ENCODE measurements at places on chromosomes 5 and 9.
A peak's percentile ranks its signal among the peaks of the same experiment; 100 is the strongest.

- H3K4me3 ChIP-seq = no peak overlapping the region
- no peaks in the 10 kb centered on the region for H3K36me3 ChIP-seq
- no peak overlapping the region for H3K27ac ChIP-seq
Observed at GRCh38 chr9:134732392-134733110, 90.9 kb downstream of the COL5A1 start.

GRCh38 chr5:14778792-14779070 is 92.8 kb downstream of the ANKH start:
- H3K4me1 ChIP-seq = peaks cover 17% of the 10 kb centered on the region
- H3K27ac ChIP-seq = no peak overlapping the region
- H3K4me3 ChIP-seq = no peak overlapping the region
- no peaks in the 10 kb centered on the region for H3K27me3 ChIP-seq

GRCh38 chr5:38808666-38809343 is 37.0 kb upstream of the OSMR start:
- DNase-seq = no peak
- H3K4me1 ChIP-seq = peaks cover 41% of the 10 kb centered on the region
- H3K4me3 ChIP-seq = no peak overlapping the region
- no peak overlapping the region for H3K27ac ChIP-seq
- H3K36me3 ChIP-seq = no peaks in the 10 kb centered on the region

DNA sequence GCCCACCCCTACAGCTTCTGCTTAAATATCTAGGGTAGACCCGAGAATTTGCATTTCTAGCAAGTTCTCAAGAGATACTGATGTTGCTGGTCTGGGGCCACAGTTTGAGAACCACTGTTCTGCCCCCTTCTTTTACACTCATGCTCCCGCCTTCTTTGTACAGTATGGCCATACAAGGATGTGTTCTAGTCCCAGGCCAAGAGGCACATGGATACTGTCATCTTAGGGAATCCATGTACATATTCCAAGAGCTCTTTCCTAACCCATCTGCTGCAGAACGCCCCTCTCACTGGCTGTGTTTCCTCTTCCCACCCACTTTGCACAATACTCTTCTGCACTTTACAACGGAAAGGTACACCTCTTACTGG is 44.4 kb downstream of the FGF18 start:
- H3K27ac ChIP-seq = no peak overlapping the region
- H3K4me1 ChIP-seq = no peaks in the 10 kb centered on the region
- no peak for DNase-seq
- no peaks in the 10 kb centered on the region for H3K36me3 ChIP-seq

DNA sequence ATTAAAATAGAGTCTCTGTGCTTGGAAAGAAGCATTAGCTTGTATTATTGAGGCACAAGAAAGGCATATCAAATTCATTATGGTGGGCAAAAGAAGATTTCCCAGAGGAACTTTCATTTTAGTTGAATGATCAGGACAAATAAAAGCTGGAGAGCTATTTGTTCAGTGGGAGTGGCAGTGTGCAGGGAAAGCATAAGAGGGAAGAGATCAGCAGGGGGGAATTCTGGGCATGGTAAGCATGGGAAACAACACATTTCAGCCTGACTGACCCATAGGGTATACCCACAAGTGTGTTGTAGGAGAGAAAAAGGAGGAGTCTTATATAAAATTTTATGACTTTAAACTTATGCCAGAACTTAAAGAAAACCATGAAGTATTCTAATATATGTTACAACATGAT is 167.7 kb upstream of the RASA1 start:
- no peaks in the 10 kb centered on the region for H3K27me3 ChIP-seq
- no peaks in the 10 kb centered on the region for H3K36me3 ChIP-seq
- peaks cover 26% of the 10 kb centered on the region for H3K4me1 ChIP-seq
- DNase-seq = peak; percentile 63
